ENCODE measurements at places on chromosomes 13 and 19. TPM values are rescaled to one million over a fixed set of nuclear protein-coding genes. Genes with fewer than 3 reads are reported as not detected.

The C1QTNF9 gene
- total RNA-seq = not detected

- DNase-seq = no peak
These were observed 14.6 kb upstream of the DNMT1 start for GRCh38 chr19:10209315-10209714.

GRCh38 chr13:53782488-53782961 is 753.9 kb downstream of the OLFM4 start:
- no peak for DNase-seq

The LILRA5 gene
- total RNA-seq = not detected

- DNase-seq = peak; percentile 68
These were observed 1.2 kb downstream of the LONP1 start for GRCh38 chr19:5718579-5719273.

DNA sequence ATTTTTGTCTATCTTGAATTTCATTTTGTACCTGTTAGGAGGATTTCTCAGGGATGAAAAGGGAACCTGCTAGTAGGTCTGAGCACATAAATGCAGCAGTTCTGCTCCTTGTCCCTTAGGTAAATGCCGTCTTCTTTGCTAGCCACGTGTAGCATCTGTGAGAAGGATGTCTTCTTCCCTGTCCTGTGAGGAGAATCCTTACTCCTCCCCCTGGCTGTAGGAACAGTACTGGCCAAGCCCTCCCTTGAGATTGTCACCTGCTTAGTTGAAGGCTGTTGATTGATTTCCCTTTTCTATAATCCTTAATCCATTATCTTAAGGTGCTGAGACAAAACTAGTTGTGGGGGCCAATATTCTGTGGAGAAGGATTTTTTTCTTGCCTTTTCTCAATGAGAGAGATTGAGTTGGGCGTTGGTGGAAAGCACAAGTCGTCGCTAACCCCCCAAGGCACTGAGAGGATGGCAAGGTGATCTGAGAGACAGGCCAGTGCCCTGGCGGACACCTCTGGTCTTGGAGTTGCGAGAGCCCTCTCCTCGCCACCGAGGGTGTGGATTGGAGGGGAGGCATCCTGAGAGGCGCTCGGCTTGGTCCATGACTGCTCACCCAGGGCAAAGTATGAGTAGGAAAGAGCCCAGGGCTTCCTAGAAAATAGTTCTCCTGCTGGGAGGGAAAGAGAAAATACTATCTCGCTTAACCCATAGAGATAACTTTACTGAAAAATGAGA is 216.7 kb downstream of the ATP8A2 start:
- DNase-seq = no peak

The KLHL1 gene
- total RNA-seq = not detected

The ACP7 gene
- total RNA-seq = not detected

The DMPK gene
- 29.5 TPM for total RNA-seq

The ZNF98 gene
- total RNA-seq = not detected

DNA sequence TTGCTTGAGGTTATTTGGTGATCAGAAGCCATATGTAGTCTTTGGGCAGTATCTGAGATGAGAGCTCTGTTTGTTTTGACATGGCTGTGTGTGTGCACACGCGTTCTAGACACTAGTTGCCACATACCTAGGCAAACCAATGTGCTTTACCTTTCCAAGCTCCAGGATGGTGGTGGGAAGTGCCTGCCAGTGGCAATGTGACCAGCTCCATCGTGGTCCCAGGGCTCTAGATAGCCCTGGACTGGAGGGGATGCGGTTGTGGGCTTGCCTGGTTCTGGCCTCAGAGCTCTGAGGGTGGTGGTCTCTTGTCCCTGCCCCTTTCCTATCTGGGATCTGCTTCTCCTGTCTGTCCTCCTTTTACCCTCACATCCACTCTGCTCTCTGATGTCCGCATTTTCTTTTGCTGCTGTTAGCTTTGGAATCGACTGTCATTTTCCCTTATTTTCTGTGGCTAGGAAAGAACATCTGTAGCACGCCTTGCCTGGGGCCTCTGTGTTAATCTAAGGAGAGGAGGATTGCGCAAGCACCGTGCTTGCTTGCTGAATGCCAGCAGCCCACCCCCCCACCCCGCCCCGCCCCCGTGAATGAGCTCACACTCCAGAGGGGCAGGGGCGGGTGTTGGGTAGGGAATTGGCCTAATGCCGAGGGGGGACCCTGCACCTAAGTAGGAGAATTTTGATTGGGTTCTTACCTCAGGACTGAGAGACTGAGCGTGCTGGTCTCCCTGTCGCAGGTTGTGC is 89.5 kb downstream of the ARHGEF7 start:
- DNase-seq = no peak

- peak; percentile 42 for DNase-seq
These were observed 26.7 kb upstream of the NAPA start for GRCh38 chr19:47541518-47541917.

The CAPN12 gene
- total RNA-seq = 22.9 TPM

DNA sequence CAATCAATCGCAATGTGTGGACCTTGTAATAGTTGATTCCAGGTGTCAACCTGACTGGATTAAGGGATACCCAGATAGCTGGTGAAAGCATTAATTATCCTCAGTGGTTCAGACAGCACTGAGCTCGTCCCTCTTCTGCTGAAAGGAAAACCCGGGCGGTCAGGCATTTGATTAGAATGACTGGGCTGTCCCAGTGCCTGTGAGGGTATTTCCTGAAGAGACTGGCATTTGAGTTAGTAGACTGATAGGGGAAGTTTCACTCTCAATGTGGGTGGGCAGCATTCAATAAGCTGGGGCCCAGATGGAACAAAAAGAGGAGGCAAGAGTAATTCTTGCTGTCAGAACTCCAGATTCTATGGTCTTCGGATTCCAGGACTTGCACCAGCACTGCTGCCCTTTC is 31.9 kb downstream of the KPNA3 start:
- DNase-seq = no peak

DNA sequence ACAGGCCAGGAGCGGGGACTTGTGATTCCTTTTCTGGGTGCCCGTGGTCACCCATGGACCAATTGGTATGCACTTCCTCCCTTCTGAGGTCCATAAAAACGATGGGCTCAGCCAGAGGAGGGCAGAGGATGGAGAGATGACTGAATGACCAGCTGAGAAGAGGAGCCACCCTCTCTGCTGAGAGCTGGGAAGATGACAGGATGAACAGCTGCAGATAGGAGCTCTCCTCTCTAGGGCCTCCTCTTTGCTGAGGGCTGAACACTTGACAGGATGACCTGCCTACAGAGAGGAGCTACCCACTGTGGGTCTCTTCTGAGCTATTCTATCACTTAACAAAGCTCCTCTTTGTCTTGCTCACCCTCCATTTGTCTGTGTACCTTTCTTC is 4.1 kb downstream of the IGFL4 start:
- DNase-seq = no peak

GRCh38 chr13:104389691-104390090 is 1323.5 kb upstream of the SLC10A2 start:
- no peak for DNase-seq
